ENCODE measurements at places on chromosomes 1 and 21.

DNA sequence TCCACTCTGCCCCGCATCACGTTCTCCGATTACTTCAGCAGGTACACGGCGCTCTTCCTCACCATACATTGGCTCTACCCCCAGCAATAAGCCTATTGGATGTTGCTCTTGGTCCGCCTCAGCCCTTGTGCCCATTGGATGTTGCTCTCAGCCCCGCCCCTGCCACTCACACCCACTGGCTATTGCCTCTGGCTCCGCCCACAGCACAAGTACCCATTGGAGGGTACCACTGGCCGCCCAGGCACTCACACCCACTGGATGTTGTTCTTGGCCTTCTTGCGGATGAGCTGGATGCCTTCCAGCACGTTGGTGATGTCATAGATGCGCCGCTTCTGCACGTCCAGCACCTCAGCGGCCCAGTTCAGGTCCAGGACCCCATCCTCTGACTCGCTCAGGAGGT is 9.4 kb downstream of the E2F2 start:
- DNase-seq, result no peak

GRCh38 chr21:41725421-41726031 is 41.3 kb downstream of the RIPK4 start:
- DNase-seq, result no peak

DNA sequence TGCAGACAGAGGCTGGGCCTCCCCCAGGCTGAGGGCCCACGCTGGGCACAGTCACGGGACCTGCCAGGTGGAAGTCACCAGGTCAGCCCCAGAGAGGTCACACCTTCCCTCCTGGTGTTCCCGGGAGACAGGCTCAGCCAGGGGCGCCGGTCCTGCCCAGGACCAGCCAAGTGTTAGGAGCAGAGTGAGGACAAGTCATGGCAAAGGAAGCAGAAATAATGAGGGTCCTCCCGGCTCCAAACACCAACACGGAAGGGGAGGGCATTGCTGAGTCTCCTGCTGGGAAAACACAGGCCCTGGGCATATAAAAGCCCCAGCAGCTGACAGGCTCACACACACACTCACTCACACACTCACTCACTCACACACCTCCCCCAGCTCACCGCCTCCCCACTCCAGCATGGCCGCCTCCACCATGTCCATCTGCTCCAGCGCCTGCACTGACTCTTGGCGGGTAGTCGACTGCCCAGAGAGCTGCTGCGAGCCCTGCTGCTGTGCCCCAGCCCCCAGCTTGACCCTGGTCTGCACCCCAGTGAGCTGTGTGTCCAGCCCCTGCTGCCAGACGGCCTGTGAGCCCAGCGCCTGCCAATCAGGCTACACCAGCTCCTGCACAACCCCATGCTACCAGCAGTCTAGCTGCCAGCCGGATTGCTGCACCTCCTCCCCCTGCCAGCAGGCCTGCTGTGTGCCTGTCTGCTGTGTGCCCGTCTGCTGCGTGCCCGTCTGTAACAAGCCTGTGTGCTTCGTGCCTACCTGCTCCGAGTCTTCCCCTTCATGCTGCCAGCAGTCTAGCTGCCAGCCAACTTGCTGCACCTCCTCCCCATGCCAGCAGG is at the start of gene KRTAP10-10:
TSS of gene KRTAP10-10 (plus strand) at position 339 of the 833 bp plus-strand sequence. CDS start at position 401, 62 bp downstream.
- no peak for DNase-seq

DNA sequence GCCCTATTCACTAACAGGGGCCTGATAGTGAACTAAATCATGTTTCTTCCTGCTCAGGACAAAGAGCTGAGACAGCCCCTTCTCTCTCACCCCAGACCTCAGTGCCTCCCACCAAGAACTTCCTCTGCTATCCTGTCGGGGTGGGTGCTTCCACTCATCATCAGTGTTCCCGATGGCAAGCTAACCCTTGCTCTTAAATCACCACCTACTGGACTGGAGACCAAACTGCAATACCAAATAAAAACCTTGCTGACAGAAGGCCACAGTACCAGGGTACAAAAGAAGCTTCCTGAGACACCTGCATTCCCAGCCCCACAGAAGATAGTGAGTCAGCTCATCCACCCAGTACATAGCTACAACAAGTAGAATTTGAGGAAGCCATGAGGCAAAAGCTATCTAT is 799.5 kb downstream of the LTN1 start:
- DNase-seq, result no peak

GRCh38 chr1:248730507-248731335 is 24.8 kb downstream of the LYPD8 start:
- DNase-seq, result no peak

GRCh38 chr1:209103092-209103491 is 480.4 kb upstream of the CAMK1G start:
- DNase-seq, result no peak

- DNase-seq, result no peak
These were observed 190.9 kb downstream of the NFIA start for GRCh38 chr1:61273167-61273705.

GRCh38 chr1:204463125-204464060 is 31.2 kb downstream of the PIK3C2B start:
- DNase-seq, result no peak

GRCh38 chr21:39016740-39017315 is 166.4 kb downstream of the PSMG1 start:
- DNase-seq, result peak; percentile 30

DNA sequence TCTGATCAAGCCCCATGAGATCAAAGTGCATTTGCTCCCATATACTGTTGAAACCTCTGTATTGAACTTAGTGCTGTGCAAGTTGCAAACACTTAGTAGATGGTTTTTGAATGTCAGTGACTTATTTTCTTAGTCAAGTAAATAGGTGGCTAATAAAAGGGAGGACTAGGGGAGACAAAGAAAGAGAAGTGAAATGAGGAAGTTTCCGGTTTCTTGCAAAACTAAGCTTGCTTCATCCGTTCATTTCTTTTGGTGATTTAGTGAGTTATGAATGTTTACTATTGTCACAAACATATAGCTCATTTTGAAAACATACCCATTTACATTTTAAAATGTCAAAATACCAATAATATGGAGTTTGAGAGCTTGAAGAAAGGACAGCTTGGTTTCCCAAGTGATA is 23.0 kb downstream of the ADAMTS5 start:
- no peak for DNase-seq

- DNase-seq, result no peak
These were observed 517.2 kb upstream of the B3GALT2 start for GRCh38 chr1:193703655-193704054.

DNA sequence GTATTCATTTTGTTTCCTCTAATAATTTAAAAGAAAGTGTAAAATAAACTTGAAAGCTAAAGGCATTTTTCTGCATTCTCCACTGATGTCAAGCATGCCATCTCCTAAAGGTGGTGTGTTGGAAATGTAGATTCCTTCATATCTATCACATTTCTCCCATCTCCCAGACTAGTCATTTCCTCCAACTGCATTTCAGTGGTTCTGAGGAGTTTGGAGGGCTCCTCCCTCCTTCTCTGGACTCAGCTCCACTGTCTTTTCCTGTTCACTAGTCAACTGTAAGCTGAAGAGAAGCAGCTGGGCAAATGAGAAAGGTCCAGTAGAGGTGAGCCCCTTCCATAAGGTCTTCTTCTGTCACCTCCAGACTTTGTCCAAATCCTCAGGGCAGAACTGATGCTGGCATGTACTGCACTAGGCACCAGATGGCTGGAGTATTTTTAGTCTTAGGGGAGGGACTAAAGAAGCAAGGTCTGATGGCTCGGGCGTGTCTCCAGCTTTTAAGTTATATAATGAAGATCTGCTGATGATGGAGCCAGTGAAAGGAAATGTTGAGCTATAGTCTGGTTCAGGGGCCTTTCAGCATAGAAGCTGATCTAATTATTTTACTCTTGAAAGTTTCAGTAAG is 186.1 kb downstream of the NTNG1 start:
- DNase-seq, result no peak

DNA sequence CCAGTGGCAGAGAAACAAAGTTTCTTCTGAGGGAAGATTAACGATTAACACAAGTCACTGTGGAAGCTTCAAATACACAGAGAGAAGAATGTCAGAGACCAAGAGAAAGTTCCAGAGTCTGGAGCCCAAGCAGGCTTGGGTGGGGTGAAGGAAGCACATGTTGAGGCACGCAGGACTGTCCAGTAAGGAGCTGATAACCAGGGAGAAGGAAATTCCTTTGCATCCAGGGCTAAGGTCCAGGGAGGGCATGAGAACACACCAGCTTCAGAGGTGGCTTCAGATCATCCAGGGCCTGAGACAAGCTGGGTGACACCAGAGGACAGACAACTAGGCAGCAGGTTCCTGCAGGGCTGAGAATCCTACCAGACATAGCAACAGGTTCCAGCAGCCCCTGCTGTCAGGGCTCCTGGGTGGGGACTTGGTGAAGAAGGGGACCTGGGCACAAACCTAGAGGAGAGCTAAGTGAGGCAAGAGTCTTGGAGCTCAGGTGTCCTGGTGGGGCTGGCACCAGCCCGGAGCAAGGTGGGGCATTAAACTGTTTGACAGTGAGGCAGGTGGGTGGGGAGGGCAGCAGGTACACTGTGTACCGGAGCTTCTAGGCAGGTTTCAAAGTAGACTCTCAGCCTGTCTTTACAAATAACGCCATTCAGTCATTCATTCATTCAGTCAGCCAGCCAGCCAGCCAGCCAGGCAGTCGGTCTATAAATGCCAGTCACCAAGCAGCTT is 2.6 kb upstream of the SPRR1A start:
- DNase-seq, result no peak

GRCh38 chr21:16324630-16325029 is 594.8 kb downstream of the USP25 start:
- DNase-seq, result no peak

DNA sequence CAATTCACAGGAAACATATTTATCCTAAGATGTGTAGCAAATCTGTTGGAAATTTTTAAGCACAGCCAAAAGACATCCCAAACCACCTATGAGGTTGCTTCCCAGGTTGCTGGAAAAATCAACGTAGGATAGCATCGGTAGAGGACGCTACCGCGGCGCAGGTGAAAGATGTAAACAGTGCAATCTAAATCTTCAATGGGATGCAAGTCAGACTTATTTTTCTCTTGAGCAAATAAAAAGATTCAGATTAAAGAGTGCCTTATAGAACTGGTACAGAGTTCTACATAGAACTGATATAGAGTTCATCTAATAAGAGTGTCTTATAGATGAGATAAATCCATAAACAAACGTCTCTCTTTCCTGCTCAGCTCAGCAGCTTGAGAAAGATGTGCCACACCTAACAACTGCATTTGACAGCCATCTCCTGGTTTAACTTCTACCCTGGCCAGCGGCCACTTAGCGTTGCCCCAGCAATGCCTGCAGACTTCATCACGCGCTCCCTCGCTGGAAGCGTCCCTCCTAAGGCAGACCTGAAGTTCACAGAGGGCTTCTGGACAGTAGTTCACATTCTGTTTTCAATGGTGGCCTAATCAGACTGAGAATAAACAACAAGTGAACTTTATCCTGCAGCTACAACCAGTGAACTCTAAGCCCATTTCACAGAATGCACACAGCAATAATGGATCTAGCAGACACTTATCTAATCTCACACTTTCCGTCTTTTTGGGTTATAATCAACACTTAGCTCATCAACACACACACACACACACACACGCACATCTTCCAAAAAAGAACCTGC is 164.5 kb downstream of the TOMM20 start:
- no peak for DNase-seq

DNA sequence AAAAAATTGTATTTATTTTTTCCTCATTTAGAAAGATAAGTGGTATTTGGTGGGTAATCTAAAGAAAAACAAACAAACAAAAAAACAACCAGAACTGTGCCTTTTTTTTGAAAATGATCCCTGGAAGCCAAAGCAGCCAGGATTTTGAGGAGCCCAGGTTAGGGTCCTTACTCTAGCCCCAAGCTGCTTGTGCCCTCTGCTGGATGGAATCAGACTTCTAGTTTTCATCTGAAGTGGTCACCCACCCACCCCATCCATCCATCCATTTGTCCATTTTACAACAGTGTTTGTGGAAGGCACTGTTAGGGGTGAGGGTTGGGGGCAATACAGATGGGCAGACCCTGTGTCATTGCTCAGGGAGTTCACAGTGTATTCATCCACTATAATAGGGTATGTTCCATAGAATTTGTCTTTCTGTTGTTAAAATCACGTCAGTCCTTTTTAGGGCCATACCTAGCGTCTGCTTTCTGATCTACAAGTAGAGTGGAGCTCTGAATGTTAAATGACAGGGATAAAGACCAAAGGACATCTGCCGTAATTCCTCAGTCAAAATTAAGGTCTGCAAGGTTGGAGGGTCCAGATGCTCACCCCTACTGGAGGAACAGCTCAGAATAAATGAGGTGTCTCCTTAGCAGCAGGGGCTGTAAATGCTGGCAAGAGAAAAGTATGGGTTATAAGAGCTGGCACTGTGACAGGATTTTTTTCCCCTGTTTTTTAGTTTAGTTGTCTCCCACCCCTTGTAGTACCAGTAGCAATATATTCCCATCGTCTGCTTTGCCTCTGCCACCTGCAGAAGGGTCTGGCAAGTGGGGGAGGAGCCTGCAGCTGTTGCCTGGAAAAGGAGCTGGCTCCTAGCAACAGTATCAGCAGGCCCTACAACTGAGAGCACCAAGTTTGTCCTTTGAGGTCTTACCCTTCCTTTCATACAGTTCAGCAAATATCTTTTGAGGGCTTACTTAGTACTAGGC is 3.2 kb downstream of the LRRC42 start:
- no peak for DNase-seq

GRCh38 chr21:44589586-44590305 is 2.6 kb downstream of the KRTAP10-6 start:
- no peak for DNase-seq

- DNase-seq, result peak; percentile 69
These were observed 35.9 kb downstream of the ITPKB start for GRCh38 chr1:226702957-226703831.

- DNase-seq, result no peak
These were observed 76.6 kb upstream of the KIAA0040 start for GRCh38 chr1:175269151-175269550.

GRCh38 chr1:1901641-1902294 is 10.9 kb upstream of the GNB1 start:
- DNase-seq, result no peak

DNA sequence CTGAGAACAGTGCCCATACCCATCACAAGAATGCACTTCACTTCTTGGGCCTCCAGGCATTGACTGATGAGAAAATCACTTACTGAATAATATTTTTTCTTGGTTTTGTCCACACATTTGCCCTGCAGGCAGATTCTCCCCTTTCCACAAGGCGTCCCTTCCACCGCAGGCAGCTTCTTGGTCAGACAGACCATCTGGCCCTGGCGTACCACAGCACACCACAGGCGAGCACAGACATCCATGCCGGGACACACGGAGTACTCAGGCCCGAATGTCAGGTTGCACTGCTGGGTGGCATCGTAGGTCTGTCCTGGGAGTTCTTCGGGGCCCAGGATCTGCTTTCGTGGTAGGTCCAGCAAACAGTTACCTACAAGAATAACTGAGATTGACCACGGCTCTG is 32.5 kb downstream of the ADAMTS5 start:
- DNase-seq, result no peak

DNA sequence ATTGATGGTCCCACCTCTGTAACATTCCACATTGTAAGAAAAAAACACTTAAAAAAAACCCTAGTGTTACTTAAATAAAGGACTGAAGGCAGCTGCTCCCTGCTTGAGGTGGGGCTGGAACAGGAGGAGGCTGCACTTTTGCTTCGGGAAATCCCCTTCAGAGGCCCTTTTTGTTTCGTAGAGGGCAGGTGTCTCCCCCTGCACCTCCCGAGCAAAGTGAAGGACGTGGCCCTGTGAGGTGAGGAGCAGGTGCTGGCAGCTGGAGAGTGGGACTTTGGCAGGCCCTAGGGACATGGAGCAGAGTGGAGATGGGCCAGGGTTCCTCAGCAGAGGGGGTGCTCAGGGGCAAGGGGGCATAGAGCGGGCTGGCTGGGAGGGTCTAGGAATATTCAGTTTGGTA is 33.4 kb upstream of the WNT4 start:
- no peak for DNase-seq

- no peak for DNase-seq
These were observed 54.1 kb upstream of the ABCG1 start for GRCh38 chr21:42164818-42165217.

GRCh38 chr1:33260439-33260838 is 4.1 kb downstream of the ZNF362 start:
- no peak for DNase-seq
